Amygdala (tissue), 56 donors: ENCODE measurements at places on chromosomes 3 and 15.

GRCh38 chr15:46709460-46710083, 1007.7 kb upstream of the SEMA6D start:
- no peak for DNase-seq

DNA sequence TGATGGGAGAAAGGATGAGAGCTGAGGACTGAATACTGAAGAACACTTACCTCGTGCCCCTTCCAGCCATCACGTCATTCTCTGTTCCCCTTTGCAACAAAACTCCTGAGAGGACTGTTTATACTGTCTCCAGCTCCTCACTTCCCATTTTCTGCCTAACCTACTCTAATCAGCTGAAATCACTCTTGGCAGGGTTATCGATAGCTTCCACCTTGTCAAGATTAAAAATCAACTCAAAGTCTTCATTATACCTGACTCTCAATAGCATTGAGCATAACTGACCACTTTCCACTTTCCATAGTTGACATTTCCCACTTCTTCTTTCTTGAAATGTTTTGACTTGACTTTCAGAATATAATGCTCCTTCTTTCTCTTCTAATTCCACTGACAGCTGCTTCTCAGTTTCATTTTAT, 4.3 kb downstream of the BTBD1 start:
- DNase-seq = no peak

DNA sequence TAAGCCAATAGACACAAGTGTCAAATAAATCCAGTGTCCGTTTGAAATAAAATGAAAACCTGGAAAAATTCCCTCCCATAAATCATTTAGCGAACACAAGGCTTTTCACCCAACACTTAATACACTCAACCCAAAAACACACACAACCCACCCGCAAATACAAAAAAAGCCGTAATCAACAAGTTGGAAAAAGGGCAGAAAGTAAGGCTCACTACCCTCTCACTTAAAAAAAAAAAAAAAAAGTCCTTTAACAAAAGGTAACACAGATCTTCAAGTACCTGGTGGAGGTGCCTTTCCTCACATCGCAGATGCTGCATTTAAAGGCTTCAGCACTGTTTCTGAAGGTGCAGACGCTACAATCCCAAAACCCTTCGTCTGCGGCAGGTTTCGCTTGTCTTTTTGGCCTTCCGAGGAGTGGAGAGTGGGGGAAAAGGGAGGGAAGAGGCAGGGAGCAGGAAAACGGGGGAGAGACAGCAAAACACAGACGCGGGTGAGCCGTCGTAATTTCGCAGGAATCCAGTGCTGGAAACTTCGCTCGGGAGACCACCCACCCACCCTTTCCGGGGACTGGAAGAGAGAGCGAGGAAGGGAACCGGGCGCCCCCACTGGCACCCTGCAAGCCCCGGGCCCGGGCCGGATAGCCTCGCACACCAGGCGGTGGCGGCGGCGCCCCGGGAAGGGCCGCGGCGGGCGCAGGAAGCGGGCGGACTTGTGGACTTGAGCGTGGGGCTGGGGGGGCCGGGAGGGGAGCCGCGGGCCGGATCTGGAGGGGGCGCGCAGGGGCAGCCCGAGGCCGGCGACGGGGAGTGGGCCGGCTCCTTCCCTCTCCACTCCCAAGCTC, 401.8 kb downstream of the SHQ1 start:
- DNase-seq = no peak

DNA sequence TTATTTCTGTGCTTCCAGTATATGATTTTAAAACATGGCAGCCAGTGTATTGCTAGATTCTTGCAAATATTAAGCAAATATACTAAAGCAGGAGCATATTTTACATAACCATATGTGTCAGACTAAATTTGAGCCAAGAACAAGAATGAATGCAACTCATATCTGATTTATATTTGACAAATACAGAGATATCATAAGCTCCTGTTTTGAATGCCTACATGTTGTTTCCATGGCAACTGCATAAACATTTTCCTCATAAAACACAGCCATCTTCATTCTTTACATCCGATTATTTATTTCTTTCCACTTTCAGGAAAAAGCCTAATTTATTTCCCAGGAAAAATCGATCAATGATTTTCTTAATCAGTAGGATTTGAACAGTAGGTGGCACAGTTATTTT, 172.2 kb upstream of the TSPAN3 start:
- DNase-seq = no peak

DNA sequence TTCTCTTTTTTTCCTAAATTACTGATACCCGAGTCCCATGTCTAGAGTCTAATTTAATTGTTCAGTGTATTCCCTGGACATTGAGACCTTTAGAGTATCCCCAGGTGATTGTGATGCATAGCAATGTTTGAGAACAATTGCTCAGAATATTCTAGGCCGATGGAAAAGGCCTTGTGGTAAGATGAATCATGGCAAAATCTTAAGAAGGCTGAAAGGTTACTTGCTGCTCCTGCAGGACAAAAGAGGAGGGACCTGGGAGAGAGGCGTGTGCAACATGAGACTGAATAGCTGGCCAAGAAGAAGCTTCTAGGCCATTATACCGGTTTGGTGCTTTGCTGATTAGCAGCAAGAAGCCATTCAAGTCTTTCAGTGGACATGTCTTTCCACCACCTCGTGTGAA, 256.6 kb downstream of the ROBO2 start:
- no peak for DNase-seq

- no peak for DNase-seq
Observed at GRCh38 chr3:30354513-30354912, 251.9 kb upstream of the TGFBR2 start.

GRCh38 chr3:127286571-127287140, 1.2 kb downstream of the PRR20G start:
- no peak for DNase-seq

DNA sequence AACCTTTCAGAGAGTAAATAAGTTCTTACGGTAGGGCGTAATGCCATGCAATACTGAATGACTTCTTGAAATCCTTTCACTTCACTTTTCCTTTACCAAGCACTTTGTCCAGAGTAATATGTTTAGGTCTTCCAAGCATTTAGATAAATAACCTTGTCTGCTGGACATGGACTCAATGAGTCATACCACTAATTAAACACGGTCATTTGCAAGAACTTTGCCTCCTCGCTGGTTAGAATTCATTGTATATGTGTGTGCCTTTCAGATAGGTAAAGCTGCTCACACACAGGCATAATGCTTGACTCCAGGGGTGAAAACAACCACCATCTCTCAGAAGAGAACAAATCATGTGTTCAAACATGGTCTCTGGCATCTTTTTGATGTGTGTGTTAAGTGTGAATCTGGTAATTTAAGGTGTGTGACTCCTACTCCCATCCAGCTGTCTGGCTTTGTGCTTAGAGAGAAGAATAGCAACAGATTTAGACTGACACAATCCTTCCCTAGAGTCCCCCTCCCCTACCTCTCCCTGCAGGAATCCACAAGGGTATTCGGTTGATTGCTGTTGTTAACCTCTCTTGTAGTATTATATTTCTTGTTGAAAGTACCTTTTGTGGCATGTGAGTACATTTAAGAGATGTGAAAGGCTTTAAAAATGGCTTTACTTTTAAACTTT, 419.0 kb downstream of the CNTN4 start:
- DNase-seq = no peak

- no peak for DNase-seq
Observed at GRCh38 chr3:122618614-122619013, 41.2 kb downstream of the PARP15 start.

DNA sequence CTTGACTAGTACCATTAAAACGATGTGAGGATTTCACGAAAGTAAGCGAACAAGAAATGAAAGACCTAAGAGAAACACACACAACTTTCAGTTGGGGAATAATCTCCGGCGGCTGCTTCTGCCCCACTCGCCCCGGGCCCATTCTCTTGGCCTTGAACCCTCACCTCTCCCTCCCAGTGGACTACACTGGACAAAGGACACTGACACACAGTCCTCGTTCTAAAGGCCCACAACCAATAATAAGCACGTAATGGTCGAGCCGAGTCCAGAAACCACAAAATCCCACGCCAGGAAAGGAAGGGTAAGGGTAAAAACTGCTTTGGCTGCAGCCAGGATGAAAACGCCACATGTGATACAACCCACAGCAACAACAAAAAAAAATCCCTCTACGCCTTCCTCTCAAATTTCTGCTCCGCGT, 469 bp downstream of the ZNF770 start:
- DNase-seq = no peak

DNA sequence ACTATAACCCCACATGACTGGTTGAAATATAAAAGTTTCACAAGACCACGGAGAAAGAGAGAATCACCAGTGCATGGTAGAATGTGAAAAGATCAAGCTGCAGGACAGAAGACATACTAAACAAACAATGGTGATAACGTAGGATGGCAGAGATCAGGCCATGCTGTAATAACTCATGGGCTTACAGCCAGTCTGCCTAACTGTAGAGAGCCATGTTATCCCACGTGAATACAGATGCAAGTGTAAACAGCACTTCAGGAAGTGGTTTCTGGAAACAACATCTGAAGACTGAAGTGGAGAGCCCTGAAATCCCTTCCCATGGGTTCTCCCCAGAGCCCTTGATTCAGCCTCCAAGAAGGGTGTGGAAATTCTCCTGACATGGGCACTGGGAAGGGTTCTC, 103.2 kb upstream of the SLCO2A1 start:
- DNase-seq = no peak

GRCh38 chr3:185880600-185880999, 55.8 kb upstream of the IGF2BP2 start:
- DNase-seq = no peak

GRCh38 chr15:100170291-100171210, 171.2 kb downstream of the ADAMTS17 start:
- DNase-seq = no peak

DNA sequence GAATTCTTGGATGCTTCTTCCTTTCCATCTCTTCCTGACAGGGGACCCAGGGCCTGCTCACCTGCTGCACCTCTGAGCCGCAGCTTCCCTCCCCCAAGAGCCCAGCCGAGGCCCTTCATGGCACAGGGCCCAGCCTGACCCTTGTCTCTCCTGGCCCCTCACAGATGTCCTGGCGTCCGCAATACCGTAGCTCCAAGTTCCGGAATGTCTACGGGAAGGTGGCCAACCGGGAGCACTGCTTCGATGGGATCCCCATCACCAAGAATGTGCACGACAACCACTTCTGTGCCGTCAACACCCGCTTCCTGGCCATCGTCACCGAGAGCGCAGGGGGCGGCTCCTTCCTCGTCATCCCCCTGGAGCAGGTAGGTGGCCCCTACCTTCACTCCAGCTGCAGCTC, 66.2 kb downstream of the CORO2B start:
- DNase-seq = no peak

- DNase-seq = no peak
Observed at GRCh38 chr3:184082034-184082433, 14.8 kb upstream of the HTR3E start.

DNA sequence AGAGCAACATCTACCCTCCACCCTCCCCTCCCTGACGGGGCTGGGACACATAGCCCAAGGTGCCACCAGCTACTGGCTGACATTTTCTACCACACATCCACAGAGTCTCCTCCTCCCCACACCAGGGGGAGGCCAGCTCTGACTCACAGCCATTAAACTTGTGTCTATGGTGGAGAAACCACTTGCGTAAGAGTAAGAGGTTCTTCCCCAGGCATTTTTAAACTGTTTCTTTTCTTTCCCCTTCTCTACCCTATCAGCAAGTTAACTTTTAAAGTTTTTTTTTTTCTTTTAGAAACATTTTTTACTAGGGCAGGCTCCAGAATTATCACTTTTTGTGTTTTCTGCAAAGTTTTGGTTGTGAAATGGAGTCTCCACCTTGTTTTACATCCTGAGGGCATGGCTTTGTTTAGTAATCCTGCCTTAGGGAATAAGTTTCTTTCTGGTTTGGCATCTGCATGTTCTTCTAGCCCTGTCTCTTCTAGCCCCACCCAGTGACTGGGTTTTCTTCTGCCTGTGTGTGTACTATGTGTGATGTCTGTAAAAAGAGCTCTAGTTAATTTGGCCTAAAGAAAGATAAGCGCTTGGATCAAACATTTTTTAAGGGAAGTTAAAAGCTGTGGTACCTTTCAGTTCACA, 148.8 kb upstream of the GADL1 start:
- DNase-seq = no peak

- DNase-seq = no peak
Observed at GRCh38 chr15:92480361-92480760, 86.7 kb downstream of the ST8SIA2 start.

DNA sequence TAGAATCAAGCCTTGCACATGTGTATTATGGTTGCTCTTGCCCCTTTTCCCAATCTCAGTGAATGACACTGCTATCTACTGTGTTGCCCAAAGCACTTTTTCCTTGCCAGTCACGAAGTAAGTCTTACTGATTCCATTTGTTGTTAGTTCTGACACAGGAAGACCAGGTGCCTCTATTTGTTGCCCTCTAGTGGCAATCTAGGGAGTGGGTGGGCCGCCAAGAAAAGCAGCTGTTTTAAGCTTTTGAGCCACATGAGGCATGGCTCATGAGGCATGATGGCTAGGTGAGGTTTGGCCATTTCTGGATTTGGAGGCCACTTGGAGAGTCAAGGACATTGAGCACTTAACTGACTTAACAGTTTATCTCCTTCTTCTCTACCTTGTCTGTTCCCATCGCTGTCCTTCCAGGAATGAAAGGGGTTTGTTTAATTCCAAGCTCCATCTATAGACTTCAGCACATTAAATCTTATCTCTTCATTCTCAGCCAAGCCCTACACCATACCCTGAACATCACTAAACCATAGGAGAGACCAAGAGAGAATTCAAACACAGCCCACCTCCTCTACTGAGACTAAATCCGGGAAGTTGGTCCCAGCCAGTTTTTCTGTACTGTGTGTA, 103.1 kb downstream of the HCN4 start:
- DNase-seq = no peak

GRCh38 chr15:90008607-90009006, 7.5 kb downstream of the ZNF710 start:
- DNase-seq = no peak
